ENCODE measurements at places on chromosomes 16 and 17. TPM values are rescaled to one million over a fixed set of nuclear protein-coding genes. Genes with fewer than 3 reads are reported as not detected.

The GAS7 gene
- total RNA-seq, result 5.0 TPM

The SBK1 gene
- total RNA-seq, result under 0.01 TPM

The HSD17B1 gene
- 0.56 TPM for total RNA-seq

The MFSD6L gene
- total RNA-seq, result not detected

The LPO gene
- not detected for total RNA-seq

The TAC4 gene
- not detected for total RNA-seq

The EPOP gene
- total RNA-seq, result 0.36 TPM

The ADGRG1 gene
- 0.83 TPM for total RNA-seq

The PFAS gene
- total RNA-seq, result 26.2 TPM

The TLCD2 gene
- total RNA-seq, result 0.83 TPM

The RAPGEFL1 gene
- 0.28 TPM for total RNA-seq

- DNase-seq, result no peak
These were observed 9.4 kb upstream of the CPSF4L start for GRCh38 chr17:73271072-73271471.

DNA sequence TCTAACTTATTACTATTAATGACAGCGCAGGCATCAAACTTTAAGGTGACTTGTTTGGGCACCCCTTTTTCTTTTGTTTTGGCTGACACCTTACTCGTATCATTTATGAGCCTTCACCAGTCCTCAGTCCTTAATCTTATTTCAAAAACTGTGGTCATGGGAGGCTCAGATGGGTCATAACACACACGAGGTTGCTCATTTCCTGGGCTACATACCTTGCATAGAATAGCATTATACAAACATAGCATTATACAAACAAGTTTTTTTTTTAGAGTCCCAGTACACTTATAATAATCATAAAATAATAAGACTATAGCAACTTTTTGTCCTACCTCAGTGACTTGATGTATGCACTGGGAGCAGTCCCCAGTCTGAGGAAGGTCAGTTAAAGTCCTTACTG lies 11.2 kb upstream of the ACSF2 start:
- peak; percentile 28 for DNase-seq

DNA sequence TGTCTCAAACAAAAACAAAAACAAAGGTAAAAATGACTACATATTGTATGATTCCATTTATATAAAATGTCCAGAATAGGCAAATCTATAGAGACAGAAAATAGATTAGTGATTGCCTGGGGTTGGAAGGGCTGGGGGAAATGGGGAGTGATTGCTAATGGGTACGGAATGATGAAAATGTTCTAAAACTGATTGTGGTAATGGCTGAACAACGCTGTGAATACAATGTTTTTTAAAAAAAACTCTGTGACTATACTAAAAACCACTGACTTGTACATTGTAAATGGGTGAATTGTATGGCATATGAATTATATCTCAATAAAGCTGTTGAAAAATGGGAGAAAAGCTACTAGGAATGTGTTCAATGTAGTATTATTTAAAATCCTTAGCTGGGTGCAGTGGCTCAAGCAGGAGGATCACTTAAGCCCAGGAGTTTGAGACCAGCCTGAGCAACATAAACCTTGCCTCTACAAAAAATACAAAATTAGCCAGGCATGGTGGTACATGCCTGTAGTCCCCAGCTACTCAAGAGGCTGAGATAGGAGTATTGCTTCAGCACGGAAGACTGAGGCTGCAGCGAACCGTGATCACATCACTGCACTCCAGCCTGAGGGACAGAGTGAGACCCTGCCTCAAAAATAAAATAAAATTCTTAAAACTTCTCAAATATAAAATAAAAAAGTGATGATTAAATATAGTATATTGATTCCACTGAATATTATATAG lies 47.9 kb downstream of the TOM1L2 start:
- DNase-seq, result no peak

DNA sequence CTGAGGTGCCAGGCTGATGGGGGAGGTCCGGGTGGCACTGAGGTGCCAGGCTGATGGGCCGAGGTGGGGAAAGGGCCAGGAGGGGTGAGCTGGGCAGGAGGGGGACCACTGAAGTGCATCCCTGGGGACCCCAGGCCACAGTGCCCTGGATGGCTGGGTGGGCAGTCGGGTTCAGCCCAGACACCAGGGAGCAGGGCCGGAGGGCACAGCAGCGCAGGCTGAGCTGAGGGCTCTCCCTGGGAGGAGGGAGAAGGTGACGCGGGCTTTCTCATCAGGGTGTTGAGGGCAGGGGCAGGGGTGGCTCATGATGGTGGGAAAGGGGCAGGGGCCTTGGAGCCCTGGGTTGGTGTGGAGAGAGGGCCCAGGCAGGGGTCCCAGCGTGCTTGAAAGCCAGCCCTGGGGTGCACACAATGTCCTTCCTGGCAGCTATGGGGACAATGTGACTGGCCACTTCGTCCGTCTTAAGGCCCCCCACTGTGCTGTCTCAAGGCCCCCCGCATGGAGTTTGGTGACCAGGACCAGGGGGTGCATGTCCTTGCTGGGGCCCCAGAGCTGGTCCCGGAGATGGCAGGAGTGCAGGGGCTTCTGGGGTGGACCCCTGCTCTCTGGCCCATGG lies 16.0 kb downstream of the CD7 start:
- DNase-seq, result no peak

DNA sequence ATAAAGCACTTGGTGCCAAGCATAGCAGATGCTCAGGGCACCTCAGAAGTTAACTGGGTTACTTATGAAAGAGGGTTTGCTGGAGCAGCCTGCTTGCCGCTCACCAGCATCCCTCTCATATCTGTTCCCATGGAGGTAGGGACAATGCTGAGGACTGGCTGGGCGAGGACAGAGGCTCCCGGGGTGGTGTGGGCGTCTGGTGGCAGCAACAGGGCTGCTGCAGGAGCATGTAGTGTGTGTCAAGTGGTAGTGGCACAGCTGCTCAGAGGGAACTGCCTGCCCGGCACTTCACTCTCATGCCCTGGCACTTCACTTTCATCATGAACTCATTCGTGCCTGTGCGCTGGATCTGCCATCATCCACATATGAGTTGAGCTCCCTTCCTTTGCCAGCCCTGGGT lies 26.9 kb upstream of the ZNHIT3 start:
- DNase-seq, result no peak

- peak; percentile 58 for DNase-seq
These were observed at the start of gene DYNC1LI2 for GRCh38 chr16:66751303-66751991. Gene DYNC1LI2, minus strand, starts transcription at chr16:66751609. Its CDS starts 18 bp downstream, at chr16:66751591.

DNA sequence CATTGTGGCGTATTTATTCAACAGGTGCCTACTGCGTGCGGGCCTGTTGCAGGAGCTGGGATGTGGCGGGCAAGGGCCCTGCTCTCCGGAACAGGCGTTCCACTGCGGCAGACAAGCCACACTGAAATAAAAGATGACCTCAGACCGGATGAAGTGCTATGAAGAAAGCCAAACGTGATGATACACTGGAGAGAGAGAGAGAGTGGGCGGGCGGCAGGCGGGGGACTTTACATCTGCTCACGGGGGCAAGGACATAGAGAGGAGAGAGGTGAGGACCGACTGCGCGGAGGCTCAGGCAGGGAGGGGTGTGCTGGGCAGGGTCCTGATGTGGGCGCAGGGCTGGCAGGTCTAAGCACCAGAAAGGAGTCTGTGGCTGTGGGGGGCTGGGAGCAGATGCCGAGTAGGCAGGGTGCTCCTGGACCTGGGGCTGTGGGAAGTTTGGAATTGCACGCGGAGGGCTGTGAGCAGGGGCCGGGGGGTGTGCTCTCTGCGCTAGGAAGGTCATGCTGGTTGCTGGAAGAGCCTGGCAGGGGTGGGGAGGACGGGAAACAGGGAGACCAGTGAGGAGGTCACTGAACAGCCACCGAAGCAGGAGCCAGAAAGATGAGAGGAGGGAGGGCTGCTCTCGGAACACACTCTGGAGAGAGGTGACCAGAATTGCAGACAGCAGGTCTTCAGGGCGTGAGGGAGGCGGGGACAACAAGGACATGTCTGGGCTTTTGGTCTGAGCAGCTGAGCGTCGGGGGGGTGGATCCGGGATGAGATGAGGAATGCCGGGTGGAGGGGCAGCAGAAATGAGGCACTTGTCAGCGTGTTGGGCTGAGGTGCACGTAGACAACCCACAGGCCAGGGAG lies 9.9 kb downstream of the MXRA7 start:
- peak; percentile 93 for DNase-seq

- no peak for DNase-seq
These were observed 170.3 kb downstream of the FOXL1 start for GRCh38 chr16:86748652-86749051.

GRCh38 chr16:83552228-83552627 lies 255.6 kb upstream of the HSBP1 start:
- peak; percentile 77 for DNase-seq

- no peak for DNase-seq
These were observed 165.3 kb downstream of the PARN start for GRCh38 chr16:14464796-14465195.

GRCh38 chr17:79500745-79501618 lies 109.9 kb downstream of the RBFOX3 start:
- DNase-seq, result no peak

DNA sequence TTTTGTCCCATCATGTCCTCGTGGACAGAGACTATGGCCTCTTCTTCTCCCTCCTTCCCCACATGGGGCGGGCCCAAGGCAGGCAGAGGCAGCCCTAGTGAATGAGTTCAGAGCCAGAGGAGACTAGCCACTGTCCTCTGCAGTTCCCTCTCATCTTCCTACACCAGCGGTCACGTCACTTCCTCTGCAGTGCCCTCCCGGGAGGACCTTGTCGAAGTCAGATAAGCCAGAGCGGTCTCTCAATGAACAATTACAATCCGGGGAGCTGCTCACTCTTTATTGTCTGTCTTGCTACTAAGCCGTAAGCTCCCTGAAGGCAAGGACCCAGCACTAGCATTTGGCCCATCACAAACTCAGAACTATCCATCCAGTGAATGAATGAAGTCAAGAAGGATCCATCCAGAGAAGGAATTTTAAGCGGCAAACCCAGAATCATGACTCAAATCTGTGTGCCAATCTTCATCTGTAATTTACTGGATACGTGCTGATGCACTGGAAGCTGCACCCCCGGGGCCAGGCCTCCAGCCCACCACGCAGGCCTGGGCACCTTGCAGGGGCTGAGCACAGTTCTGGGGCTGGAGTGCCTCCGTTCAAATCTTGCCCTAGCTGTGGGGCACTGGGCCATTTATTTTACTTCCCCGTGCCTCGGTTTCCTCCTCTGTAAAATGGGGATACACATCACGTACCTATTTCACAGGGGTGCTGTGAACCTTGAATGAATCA lies 18.1 kb downstream of the ZNF423 start:
- no peak for DNase-seq

GRCh38 chr17:61005358-61005757 lies 327.7 kb downstream of the BCAS3 start:
- DNase-seq, result no peak

- DNase-seq, result no peak
These were observed 17.7 kb upstream of the ADCY9 start for GRCh38 chr16:4133897-4134372.

GRCh38 chr17:50100921-50101345 lies 5.8 kb downstream of the PDK2 start:
- DNase-seq, result peak; percentile 34

DNA sequence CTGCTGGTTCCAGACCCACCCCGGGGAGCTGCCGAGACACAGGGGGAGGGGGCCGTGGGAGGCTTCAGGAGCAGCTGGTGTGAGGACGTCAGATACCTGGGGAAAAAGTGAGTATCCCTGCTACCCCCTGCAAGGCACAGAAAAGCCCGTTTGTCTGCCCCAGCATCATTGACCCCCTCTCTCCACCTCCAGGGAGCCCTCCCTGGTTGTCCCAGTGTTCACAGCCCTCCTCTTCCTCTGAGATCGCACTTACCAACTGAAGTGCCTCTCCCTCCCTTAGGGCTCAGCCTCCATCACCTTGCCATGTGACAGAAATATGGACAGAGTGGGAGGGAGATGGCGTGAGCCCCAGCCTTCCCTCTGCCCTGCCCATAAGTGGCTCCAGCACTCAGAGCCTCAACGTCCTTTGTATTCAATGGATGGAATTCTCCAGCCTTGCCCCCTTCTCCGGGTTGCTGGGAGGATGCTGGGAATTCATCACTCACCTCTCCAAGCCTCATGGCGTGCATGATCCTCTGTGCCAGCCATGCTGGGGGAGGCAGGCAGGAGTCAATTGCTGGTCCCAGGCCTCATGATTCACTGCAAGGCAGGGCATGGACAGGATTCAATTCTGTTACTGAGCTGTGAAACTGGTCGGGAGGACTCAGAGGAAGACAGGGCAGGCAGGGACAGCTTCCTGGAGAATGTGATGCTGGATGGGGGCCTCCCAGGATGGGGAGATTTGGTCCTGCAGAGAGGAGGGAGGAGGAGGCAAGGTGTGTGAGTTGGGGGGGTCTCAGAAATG lies 14.6 kb downstream of the SPNS3 start:
- DNase-seq, result no peak
